ENCODE measurements at places on chromosomes 16 and 17.

- DNase-seq, result no peak
Measured at GRCh38 chr17:27905447-27906225, 12.5 kb upstream of the LYRM9 start.

- no peak for DNase-seq
Measured at GRCh38 chr17:5352681-5353289, 66.7 kb downstream of the NUP88 start.

DNA sequence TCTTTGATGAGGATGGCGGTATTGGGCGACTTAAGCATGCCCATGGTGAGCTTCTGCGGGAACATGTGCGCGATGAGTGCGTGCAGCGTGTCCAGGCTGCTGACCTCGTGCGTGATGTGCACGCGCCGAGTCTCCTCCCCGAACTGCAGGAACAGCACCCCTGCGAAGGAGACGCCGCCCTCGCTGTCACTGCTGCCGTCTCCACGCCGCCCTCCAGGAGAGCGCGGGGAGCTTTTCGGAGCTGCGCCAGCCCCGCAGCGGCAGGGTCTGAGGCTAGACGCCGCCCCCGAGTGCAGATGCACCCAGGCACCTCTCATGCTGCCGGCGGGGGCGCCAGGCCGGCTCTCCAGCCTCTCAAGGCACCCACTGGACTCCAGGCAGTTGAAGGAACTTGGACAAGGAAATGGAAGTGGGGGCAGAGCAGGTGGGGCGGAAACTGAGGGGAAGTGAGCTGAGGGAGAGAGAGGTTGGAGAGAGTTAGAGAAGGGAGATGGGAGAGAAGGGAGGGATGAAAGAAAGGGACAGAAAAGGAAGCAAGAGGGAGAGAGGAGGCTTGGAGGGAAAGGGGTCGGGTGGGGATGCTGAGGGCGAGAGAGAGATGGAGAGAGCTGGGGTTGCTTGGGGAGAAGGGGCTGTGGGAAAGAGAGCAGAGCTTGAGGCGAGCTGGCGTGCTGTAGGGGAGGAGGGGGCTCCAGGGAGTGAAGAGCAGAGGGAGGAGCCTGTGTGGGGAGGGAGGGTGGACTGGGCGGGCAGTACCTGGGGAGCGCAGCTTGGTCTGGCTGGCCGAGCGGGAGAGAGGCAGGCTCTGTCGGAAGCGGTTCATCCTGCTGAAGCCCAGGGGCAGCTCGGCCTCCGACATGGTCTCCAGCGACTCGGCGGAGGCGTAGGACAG is 42.1 kb downstream of the SRCIN1 start:
- DNase-seq, result no peak

DNA sequence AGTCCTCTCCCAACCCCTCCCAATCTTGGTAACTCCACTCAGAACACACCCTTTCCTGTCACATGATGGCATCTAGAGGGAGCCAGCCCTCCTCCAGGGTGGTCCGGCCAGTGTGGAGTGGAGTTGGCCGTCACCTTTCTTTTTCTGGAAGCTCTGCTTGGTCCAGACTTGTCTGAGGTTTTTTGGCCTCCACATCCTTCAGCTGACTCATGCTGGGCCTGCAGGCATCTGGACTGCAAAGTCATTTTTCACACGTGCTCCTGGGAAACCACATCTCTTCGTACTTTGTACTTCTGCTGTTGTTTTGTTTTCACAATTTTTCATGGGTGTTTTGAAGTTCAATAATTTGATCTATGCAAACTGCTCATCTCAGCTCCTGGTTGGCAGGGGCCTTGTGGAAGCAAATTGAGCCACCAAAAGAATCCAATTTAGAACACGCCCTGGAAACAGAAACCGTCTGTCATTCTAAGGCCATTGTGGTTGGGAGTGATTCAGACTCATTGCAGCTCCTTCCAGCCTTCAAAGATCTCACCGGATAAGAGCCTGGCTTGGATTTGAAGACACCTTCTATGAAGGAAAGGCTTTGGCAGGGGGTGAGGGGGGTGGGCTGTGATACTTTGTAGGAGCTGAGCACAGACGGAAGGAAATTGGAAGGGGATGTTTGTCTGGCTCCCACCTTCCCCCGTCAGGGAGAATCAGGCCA is 42.4 kb upstream of the NF1 start:
- DNase-seq, result no peak

DNA sequence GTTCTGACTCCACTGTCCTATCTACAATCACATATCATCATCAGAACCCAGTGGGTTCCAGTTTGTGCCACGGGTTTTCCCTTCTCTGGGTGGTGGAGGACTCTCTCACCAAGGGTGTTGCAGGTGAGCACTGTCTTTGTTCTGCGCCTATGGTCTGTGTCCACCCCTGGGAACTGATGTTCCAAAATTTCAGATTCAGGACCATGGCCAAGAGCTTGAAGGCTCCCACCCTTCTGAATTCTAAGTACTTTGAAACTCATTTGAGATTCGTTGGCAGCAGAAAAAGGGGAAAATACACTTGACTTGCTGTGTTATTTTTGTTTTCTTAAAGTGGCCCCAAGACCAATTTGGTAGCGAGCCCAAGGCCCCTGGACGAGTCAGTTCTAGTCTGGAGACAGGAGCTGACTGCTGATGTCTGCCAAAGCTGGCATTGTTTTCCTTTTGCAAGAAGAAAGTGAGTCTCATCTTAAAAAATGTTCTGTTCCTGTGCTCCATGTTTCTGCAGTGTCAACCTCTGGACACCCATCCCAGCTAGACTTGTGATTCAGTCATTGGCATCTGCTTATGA is 310.9 kb downstream of the HAPSTR1 start:
- no peak for DNase-seq

GRCh38 chr17:60577147-60577915 is 22.7 kb upstream of the PPM1D start:
- DNase-seq, result no peak

GRCh38 chr16:24409045-24409444 is 130.3 kb upstream of the RBBP6 start:
- DNase-seq, result no peak

GRCh38 chr16:3152277-3152990 is 17.6 kb downstream of the ZNF213 start:
- peak; percentile 84 for DNase-seq

DNA sequence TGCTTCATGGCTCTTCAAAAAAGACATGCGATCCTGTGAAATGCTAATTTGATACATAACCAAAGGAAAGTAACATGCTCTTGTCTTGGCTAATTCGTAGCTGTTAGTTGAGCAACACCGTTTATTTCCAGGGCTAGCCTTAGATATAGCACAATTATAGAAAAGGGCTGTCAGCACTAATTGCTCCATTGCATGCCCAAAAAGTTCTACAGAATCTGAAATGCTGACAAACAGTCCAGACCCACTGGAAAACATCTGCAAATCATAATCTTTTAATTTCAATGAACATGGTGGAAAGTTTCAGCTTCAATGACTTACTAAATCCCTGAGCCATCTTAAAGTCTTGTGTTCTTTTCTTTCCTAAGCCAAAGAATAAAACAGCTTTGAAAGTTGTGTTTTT is 42.9 kb upstream of the NUDT7 start:
- DNase-seq, result no peak

GRCh38 chr17:61487161-61487988 is 35.2 kb downstream of the TBX4 start:
- DNase-seq, result no peak

GRCh38 chr16:23248261-23249194 is 53.6 kb upstream of the SCNN1B start:
- no peak for DNase-seq

DNA sequence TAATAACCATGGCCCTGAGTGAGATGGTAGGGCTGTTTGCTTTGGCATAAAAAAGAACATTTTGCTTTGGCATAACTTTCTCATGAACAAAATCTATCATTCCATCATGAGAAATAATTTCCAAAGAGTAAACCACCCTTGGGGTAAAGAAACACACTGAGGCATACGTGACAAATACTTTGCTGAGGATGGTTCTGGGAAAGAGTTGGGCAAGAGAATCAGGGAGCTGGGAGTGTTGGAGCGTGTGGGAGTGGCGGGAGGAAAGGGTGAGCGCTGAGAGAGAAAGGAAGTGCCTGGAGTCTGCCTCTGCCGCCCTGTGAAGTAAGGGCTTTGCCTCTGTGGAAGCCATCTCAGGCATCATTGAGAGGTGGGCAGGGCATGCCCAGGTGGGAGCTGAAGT is 60.2 kb upstream of the ARHGAP44 start:
- no peak for DNase-seq

DNA sequence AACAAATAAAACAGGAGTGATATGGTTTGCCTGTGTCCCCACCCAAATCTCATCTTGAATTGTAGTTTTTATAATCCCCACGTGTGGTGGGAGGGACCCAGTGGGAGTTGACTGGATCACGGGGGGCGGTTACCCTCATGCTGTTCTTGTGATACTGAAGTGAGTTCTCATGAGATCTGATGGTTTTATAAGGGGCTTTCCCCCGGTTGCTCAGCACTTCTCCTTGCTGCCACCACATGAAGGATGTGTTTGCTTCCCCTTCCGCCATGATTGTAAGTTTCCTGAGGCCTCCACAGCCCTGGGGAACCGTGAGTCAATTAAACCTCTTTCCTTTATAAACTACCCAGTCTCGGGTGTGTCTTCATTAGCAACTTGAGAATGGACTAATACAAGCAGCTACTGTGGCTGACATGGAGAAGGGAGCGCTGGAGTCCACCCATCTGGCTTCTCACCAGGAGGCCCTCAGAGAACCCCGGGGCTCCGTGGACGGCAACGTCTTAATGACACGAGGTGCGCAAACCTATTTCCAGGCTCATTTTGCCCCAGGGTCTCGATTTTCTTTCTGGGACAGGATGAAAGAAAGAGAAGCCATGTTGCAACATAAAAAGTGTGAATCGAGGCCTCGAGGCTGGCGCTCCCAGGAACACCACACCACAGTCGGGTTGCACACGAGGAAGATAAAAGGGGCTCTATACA is 129.5 kb downstream of the DYNLRB2 start:
- DNase-seq, result no peak

DNA sequence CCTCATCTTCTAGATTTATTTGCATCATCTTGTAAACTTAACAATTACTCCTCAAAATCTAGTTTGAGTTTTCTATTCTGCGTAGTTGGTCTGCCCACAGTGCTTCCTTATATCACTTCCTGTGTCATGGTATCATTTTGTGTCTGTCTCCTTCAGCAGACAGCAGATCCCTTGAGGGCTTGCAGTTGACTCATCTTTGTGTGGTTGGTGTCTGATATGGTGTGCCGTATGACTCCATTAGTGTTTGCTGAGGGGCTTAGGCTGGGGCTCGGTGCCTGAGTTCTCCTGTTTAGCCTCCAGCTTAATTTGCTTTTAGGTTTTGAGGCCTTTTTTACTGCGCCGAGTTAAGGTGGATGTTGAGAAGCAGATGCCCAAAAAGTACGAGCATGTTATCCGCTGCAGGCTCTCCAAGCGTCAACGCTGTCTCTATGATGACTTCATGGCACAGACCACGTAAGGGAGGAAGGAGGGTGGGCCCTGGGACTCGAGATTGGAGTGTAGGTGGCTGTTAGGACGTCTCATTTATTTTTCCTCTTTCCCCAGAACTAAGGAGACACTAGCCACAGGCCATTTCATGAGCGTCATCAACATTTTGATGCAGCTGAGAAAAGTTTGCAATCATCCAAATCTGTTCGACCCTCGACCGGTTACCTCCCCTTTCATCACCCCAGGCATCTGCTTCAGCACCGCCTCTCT is 16.9 kb downstream of the SRCAP start:
- peak; percentile 18 for DNase-seq

- DNase-seq, result no peak
Measured at GRCh38 chr16:85310868-85311585, 198.8 kb upstream of the CIBAR2 start.

- no peak for DNase-seq
Measured at GRCh38 chr16:74558873-74559272, 48.0 kb downstream of the GLG1 start.

DNA sequence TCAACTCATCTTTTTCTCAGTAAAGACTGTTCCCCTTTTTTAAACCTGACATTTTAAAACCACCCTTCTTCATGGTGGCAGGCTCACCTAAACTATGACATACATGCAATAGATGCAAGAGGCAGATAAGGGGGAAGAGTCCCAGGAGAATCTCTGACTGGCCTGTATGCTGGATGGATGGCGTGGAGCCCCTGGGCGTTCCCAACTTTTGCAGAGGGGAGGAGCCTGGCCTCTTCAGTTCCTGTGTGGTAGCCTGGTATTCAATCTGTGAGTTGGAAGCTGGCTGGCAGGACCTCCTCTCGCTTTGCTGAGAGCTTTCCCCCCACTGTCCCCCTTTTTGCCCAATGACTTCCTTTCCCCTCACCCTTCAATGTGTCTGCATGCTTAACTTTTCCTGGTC is 217.6 kb upstream of the CA10 start:
- DNase-seq, result no peak

All from activated CD4-positive, alpha-beta T cell treated with anti-CD3 and anti-CD28 coated beads for 24 hours (primary cell).